ENCODE measurements at places on chromosomes 2 and 18.

DNA sequence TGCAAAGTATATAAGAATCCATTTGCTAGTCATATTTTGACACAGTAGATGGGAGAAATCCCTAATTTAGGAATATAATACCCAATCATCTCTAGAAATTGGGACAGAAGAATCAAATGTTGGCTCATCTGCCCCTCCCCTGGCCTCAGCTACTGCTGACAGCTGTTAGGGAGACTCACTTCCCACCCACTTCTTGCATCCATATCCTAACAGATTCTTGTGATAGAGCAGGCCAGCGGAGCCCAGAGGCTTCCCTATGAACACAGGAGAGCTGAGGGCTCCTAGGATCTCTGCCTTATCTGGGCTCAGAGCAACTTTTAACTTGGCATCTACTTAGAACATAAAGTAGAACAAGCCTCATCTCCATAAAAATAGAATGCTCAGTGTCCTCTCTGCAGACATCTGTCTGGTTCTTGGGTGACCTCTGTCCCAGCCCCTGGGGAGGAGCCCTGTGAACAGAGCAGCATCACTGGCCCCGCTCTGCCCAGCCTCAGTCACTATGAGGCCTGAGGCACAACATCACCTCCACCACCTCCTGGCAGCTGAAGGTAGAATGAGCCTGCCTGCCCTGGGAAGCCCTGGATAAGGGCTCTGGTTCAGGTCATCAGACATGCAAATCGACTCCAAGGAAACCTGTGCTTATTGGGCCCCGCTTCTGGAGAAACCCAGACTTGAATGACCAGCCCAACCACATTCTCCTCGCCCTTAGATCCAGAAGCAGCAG, 229.7 kb downstream of the ANKRD36B start:
- DNase-seq = no peak

- no peak for DNase-seq
These were observed 7.7 kb downstream of the L3MBTL4 start for GRCh38 chr18:6406910-6407470.

GRCh38 chr2:202847693-202848524, 23.7 kb downstream of the ICA1L start:
- no peak for DNase-seq

- peak; percentile 83 for DNase-seq
These were observed 81.7 kb upstream of the TAF1B start for GRCh38 chr2:9761577-9761976.

- peak; percentile 8 for DNase-seq
These were observed 36.1 kb downstream of the INSIG2 start for GRCh38 chr2:118124288-118124891.

DNA sequence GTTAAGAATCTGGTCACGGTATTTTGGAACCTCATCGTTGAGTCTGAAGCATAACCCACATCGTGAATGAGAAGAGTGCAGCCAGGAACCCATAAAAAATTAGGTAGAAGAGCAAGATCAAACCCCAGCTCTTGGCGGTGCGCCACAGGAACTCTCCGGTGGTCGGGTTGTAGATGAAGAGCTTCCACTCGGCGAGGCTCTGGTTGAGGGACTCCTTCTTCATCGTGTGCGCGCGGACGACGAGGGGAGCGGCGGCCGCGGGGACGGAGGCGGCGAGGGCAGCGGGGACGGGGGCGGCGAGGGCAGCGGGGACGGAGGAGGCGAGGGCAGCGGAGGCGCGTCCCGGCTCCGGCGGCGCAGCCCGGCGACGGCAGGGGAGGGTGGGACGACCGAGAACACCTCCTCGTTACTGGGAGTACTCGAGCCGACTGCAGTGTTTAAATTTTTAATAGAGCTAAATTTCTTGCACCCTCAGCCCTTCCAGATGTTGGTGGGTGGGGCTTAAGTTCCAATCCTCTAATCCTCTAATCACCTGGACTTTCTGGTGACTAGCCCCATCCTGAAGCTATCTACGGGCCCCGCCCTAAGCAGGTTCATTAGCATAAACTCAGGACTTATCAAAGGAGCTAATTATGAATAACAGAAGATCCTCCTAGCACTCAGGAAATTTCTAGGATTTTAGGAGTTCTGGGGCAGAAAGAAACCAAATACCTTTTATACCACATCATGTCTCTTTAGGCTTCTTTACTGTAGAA, 20.4 kb upstream of the PAPOLG start:
- DNase-seq = no peak

DNA sequence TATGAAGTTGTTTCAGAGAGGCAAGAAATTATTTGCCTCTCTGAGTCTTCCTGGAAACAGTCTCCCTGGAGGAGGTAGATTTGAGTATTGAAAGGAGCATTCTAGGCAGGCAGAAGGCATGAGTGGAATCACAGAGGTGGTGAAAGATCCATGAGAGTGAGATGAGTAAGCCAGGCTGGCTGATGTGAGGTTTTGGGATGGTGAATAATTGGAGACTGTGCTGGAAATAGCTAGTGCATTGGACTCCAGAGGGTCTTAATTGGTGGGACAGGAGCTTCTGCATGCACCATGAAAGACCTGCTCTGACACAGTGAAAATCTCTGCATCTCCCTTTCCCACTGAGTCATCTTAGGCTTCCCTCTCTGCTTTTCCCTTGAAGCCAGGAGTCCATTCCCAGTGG, 46.3 kb downstream of the CDC42EP3 start:
- no peak for DNase-seq

GRCh38 chr18:26227051-26227670, 916 bp downstream of the TAF4B start:
- peak; percentile 14 for DNase-seq

GRCh38 chr2:5285872-5286769, 406.1 kb upstream of the SOX11 start:
- no peak for DNase-seq

DNA sequence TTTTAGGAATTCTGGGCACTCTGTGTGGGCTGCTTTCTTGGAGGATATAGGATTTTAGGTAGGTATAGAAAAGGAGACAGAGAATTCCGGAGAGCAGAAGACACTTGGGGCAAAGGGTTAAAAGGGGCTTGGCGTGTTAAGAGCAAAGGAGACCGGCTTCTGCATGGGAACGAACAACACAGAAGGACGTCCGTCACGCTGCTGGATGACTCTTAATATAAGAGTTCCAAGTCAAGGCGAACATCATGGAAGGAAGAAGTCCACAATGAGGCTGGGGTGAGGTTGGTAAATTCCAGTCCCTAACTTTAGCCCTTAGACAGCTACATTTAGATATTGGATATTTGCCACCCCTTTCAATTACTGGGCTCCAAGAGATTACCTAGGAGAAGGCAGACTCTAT, 15.9 kb upstream of the SLC20A1 start:
- no peak for DNase-seq

DNA sequence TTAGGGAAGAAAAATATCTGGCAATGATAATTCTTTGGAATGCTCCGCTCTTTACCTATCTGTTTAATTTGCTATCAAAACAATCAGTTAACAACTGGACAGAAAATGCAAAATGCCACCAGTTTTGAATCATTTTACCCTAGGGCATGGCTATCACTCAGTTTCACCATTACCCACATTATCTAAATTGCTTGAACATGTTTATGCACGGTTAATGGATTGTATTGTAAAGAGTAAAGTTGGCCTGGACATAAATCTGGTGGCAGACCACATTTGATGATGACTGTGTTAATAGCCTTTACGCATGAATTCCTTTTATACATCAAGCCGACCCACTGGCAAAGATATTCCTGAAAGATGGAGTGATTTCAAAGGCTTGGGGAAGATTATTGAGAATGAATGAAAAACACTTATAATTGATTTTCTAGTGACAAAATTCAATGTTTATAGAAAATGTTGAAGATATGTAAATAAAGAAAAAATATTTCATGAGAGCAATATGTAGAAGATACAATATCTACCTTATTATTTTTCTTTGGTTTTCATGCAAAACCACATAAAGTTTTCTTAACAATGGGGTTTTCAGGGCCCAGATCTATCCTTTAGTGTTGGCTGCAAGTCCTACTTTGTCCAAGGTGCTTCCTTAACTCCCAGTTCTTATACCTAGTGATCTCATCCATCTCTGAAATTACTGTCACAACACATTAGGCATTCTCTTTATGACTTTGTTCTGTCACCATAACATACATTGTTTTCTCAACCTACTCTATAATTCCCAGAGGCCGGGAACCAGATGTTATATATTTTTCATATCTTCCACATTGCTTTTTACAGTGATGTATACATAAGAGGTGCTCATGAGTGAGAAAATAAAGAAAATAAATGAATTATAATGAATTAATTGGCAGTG, 265.1 kb downstream of the RIT2 start:
- DNase-seq = no peak

- DNase-seq = no peak
These were observed 366.4 kb upstream of the CDH20 start for GRCh38 chr18:60966876-60967275.

DNA sequence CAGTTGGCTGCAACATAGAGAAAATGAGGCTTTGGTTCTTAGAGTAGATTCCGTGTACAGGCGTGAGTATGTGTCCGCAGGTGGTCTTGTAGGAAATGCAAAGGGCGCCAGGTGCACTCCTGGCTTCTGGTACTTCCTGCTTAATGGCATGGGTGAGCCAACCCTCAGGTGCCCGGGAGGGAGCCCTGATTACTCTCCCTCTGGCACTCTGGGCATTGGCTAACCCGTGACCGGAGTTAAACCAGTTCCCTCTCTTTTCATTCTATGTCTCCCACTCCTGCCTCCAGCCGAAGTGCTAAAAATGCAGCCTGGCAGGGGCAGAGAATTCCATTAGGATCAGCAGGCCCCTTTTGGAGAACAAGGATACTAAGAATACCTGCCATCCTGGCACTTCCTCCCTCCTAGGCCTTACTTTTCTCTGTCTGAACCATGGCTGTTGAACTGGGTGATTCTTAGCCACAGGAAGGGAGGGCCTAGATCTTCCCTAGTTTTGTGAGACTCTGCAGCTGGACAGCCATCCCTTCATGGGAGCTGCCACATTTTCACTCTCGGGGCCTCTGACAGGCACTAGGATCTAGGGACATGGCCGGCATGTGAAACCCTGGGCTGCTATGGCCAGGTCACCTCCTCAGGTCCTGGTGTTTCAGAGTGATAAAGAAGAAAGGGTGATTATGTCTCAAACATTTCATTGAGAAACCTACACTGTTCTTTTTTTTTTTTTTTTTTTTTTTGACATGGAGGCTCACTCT, 6.5 kb downstream of the MERTK start:
- no peak for DNase-seq

DNA sequence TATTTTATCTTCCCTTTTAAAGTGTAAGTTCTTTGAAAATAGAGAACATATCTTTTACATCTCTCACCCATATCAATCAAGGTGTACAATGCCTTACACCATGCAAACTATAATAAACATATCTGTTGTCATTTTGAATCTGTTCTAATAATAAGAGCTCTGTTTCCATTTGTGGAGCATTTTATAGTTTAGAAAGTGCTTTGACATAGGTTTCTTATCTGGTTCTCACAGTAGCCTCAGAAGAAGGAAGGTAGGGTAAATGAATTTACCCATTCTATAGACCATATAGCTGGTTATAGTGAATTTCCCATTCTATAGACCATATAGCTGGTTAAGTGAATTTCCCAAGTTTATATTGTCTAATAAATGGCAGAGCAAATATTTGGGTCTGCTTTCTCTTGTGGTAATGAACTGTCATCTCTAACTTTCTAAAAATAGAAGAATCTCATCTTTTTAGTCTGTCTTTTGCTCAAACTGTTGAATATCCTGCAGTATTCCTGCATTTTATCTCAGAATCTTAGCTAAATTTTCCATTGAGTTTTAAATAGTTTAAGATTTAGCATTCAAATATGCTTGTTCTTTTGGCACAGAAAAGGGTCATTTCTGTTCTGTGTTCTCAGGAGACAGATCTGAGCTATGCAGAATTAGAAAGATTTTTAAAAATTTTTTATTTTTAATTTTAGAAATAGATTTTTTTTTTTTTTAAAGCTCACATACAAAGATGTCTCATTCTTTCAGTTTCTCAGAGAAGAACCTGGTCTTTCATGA, 80.7 kb upstream of the STON1 start:
- no peak for DNase-seq

DNA sequence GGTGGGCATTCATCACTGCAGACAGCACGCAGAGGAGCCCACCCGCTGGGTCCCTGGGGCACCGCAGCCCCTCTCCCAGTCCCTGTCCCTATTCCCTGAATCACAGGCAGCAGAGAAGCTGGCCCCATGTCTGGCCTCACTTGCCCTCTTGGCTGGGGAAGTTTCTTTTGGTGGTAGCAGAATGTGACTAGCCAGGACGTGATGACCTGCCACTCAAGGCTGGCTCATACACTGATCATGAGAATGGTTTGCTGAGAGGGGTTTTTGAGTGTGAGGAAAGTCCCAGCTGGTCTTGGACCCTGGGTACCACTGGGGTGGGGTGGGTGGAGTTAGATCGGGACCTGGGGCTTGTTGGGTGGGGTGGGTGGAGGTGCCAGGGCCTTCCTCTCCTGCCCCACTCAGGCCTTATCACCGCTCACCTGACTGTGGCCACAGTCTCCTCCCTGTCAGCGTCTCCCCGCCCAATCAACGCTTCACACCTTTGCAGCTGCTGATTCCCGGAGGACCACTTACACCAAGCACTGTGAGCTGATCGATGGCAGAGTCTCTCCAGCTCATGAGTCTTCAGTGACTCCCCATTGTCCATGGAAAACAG, 28.9 kb upstream of the FOSL2 start:
- no peak for DNase-seq

DNA sequence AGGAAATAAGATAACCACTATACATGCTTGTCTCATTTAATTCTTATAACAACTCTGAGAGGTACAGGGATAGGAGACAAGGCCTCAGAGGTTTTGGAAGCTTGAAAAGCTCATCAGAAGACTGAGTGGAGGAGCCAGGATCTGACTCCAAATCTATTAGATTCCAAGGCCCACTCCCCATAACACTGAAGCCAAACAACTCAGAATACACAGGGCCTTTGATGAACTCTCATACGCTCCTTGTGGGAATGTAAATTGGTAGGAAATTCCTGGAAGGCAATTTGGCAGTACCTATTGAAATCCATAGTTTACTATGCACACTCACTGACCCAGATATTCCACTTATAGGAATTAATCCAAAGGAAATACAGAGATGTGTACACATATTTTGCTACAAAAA, 27.9 kb downstream of the WIPF1 start:
- no peak for DNase-seq

DNA sequence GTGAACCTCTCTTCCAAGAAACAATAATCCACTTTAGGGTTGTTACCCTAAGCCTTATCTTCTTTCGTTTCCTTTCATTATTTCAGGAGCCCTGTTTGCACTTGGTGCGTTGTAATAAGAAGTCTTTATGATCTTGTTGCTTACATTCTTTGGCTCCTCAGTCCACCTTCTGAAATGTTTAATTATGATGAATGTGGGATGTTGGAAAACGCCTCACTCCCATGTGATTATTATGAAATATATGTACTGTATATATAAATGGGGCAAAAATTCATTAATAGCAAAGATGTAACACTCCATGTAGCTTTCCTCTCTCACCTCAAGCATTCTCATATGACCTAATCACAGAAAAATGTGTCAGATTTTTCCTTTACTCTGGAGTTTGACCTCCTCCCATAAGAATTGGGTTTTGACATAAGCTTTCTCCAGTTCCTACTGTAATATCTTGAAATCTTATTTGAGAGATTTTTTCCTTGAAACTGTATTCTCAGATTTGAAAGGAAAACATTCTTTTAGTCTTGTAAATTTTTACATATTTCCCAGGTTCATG, 397.2 kb upstream of the FANCL start:
- DNase-seq = no peak

Data from hindlimb muscle (tissue), 1 donor.